ENCODE measurements at places on chromosomes 6 and 20. TPM values are rescaled to one million over a fixed set of nuclear protein-coding genes. Genes with fewer than 3 reads are reported as not detected.

Gene STMND1
- 1.3 TPM for total RNA-seq

Gene CPXM1
- total RNA-seq: 0.28 TPM

Gene PTCRA
- total RNA-seq: not detected

Gene RSPH4A
- total RNA-seq: 0.41 TPM

Gene CASS4
- 0.13 TPM for total RNA-seq

Gene SLC25A27
- 10.0 TPM for total RNA-seq

Gene SLC22A16
- not detected for total RNA-seq

Gene MATN4
- total RNA-seq: 2.2 TPM

Gene GMNN
- 55.9 TPM for total RNA-seq

Gene DLL1
- 14.6 TPM for total RNA-seq

Gene CRYBG1
- total RNA-seq: 3.9 TPM

Gene CDH26
- 0.49 TPM for total RNA-seq

Gene FAXC
- 3.4 TPM for total RNA-seq

Gene MMP24
- 2.8 TPM for total RNA-seq

Gene UBD
- total RNA-seq: 0.66 TPM

Gene DPPA5
- total RNA-seq: not detected

Gene IPCEF1
- total RNA-seq: 4.4 TPM

Gene PRL
- total RNA-seq: not detected

Gene IBTK
- 22.7 TPM for total RNA-seq

Gene GSTA4
- total RNA-seq: 11.4 TPM

Gene OLIG3
- not detected for total RNA-seq

Gene GABBR1
- total RNA-seq: 21.1 TPM

Gene LPA
- 1.8 TPM for total RNA-seq

Gene PKIB
- 7.3 TPM for total RNA-seq

Gene SAMD10
- total RNA-seq: 2.3 TPM

Gene PNPLA1
- not detected for total RNA-seq

Gene MAFB
- 18.0 TPM for total RNA-seq

Gene RNF182
- 0.38 TPM for total RNA-seq

Gene GDAP1L1
- not detected for total RNA-seq

Gene HLA-DQA2
- 4.3 TPM for total RNA-seq

Gene THBD
- total RNA-seq: 3.7 TPM

Gene NFKBIL1
- 12.1 TPM for total RNA-seq

Gene GABRR2
- total RNA-seq: not detected

Gene IL17A
- total RNA-seq: not detected

Gene DYNLT2
- total RNA-seq: 1.2 TPM

Gene TULP1
- not detected for total RNA-seq

Gene APCDD1L
- total RNA-seq: 0.62 TPM

Gene TUBB1
- total RNA-seq: 0.06 TPM

Gene PREP
- total RNA-seq: 9.3 TPM

Gene ANKEF1
- total RNA-seq: 4.2 TPM

Gene COL20A1
- total RNA-seq: not detected

Gene PTK7
- total RNA-seq: 20.1 TPM

Gene ANKRD6
- 14.0 TPM for total RNA-seq

Gene PRICKLE4
- total RNA-seq: 1.4 TPM

Gene SCRT2
- total RNA-seq: 0.04 TPM

Gene TJAP1
- 13.2 TPM for total RNA-seq

Gene TREM2
- total RNA-seq: 27.1 TPM

Gene MYLIP
- total RNA-seq: 11.7 TPM

Gene MAD2L1BP
- 10.1 TPM for total RNA-seq

Gene C20orf141
- total RNA-seq: not detected

Gene ID4
- 19.4 TPM for total RNA-seq

Data from pancreas (tissue), 10 donors.